ENCODE measurements at places on chromosomes 6 and 20. TPM values are rescaled to one million over a fixed set of nuclear protein-coding genes. Genes with fewer than 3 reads are reported as not detected.

DNA sequence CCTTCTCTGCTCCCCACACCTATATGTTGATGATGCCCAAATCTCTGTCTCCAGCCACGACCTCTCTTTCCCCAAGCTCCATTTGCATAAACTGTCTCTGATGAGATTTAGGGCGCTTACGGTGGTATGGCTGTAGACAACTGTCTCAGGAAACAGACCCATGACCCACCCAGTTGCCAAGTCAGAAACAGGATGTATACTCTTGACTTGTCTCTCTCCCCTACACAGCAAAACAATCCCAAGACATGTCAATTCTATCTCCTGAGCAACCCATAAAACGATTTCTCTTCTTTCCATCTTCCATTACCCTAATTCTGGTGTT, 13.9 kb downstream of the GNL1 start:
- H3K4me1 ChIP-seq = no peaks in the 10 kb centered on the region
- DNase-seq = no peak
- peaks cover 2% of the 10 kb centered on the region for H3K27me3 ChIP-seq
- no peak overlapping the region for H3K4me3 ChIP-seq
- H3K36me3 ChIP-seq = peaks cover 9% of the 10 kb centered on the region

Gene ARFGEF3
- 0.45 TPM for polyA plus RNA-seq

DNA sequence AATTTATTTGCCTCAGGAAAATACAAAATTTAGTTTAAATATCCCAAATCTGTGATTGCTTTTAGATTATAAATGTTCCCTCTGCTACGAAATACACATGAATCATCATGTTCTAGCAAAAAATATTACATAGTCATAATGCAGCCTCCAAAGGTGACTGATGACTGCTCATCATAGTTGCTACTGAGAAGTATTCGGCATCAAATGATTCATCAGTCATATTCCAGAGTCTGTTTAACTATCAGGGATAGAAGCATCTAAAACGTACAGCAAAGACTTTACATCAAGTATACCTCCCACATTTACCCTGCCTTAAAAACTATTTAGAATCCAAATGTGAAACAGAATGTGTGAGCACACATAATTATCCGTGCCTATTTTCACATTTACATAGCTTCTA, 626.0 kb downstream of the CDH26 start:
- no peak overlapping the region for H3K27ac ChIP-seq
- DNase-seq = no peak
- H3K4me1 ChIP-seq = no peaks in the 10 kb centered on the region
- no peaks in the 10 kb centered on the region for H3K36me3 ChIP-seq

DNA sequence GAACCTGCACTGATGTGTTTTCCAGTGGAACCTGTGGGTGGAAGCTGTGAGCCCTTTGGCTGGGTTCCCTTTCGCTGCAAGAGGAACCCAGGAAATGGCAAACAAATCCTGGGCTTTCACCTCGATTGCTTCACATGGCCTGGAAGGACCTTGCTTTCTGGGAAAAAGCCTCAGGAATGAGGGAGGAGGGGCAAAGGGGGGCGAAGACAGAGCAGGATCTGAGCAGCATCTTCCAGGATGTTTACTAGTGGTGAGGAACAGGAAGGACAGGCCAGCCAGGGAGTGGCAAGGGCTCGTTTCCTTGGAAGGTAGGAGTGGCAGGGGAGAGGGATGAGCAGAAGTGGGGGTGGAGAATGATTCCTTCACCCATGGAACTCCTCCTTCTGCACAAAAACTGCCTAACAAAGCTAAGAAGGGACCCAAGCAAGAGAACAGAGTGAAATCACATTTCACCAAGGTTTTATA, 5.9 kb downstream of the SLC2A10 start:
- DNase-seq = peak; percentile 14
- H3K36me3 ChIP-seq = no peaks in the 10 kb centered on the region
- H3K27me3 ChIP-seq = no peaks in the 10 kb centered on the region
- H3K27ac ChIP-seq = peak overlapping the region; percentile 6

Gene STMND1
- not detected for polyA plus RNA-seq

DNA sequence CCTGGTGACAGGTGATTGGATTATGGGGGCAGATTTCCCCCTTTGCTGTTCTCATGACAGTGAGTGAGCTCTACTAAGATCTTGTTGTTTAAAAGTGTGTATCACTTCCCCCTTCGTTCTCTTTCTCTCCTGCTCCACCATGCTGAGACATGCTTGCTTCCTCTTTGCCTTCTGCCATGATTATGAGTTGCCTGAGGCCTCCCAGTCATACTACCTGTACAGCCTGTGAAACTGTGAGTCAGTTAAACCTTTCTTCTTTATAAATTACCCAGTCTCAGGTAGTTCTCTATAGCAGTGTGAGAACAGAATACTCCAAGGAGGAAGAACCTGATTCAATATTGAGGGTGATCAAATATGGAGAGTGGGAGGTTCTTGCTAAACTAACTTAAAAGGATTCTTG, 724.9 kb downstream of the DOK5 start:
- H3K36me3 ChIP-seq = no peaks in the 10 kb centered on the region
- H3K4me1 ChIP-seq = no peaks in the 10 kb centered on the region
- no peak for DNase-seq
- H3K4me3 ChIP-seq = no peak overlapping the region
- H3K27me3 ChIP-seq = no peaks in the 10 kb centered on the region
- no peak overlapping the region for H3K27ac ChIP-seq

GRCh38 chr20:50394569-50394968, 115.6 kb upstream of the PTPN1 start:
- H3K27ac ChIP-seq = no peak overlapping the region
- no peaks in the 10 kb centered on the region for H3K27me3 ChIP-seq
- no peak overlapping the region for H3K4me3 ChIP-seq
- no peaks in the 10 kb centered on the region for H3K36me3 ChIP-seq

- H3K4me1 ChIP-seq = peaks cover 3% of the 10 kb centered on the region
- H3K27ac ChIP-seq = no peak overlapping the region
- no peak for DNase-seq
- no peaks in the 10 kb centered on the region for H3K27me3 ChIP-seq
Observed at GRCh38 chr6:117495869-117496268, 13.4 kb downstream of the DCBLD1 start.

Gene TRPC4AP
- 32.4 TPM for polyA plus RNA-seq

GRCh38 chr20:10511509-10512251, 76.6 kb downstream of the SLX4IP start:
- no peaks in the 10 kb centered on the region for H3K4me1 ChIP-seq
- no peaks in the 10 kb centered on the region for H3K27me3 ChIP-seq
- peak; percentile 83 for DNase-seq
- no peak overlapping the region for H3K4me3 ChIP-seq
- H3K36me3 ChIP-seq = no peaks in the 10 kb centered on the region
- H3K27ac ChIP-seq = no peak overlapping the region

Gene IPCEF1
- polyA plus RNA-seq = 0.45 TPM

DNA sequence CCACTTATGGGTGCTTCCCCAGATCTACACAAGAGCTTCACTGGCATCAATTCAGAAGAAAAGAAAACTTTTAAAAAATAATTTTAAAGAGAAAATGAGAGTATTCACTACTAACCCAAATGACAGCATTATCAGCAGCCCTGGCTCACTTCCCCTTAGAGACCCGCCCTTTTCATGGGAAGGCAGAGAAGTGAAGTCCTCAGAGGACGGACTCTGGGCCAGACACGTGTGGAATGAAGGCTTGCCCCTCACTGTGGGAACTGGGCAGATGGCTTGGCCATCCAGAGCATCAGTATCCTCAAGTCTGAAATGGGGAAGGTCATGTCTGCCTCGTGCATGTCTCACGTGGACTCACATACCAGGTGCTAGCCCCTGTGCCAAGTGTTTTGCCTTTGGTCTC, 63.5 kb downstream of the JAG1 start:
- H3K36me3 ChIP-seq = no peaks in the 10 kb centered on the region
- no peaks in the 10 kb centered on the region for H3K27me3 ChIP-seq
- H3K4me3 ChIP-seq = no peak overlapping the region
- no peak overlapping the region for H3K27ac ChIP-seq
- no peak for DNase-seq

Measured in small intestine (tissue), 16 donors.